ENCODE measurements at places on chromosomes 3 and 15.

- DNase-seq, result no peak
Observed at GRCh38 chr3:179463319-179463718, 12.0 kb upstream of the GNB4 start.

DNA sequence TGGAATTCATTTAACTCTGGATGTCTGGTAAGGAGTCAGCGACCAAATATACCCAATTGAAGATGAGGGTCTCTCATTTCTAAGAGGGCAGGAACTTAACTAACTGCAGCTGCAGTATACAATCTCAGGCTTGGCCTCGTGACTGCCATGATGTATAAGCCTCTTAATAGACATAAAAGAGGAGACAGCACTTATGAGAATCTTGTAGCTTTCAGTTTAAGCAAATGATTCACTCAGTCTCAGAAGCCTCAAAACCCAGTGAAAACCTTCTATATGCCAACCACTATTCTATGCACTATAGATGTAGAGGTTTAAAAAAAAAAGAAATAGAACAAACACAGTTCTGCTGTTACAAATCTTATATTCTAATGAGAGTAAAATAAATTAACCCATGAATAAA lies 513.9 kb downstream of the TBL1XR1 start:
- no peak for DNase-seq

GRCh38 chr15:42159381-42160015 lies 3.1 kb upstream of the PLA2G4F start:
- peak; percentile 33 for DNase-seq

DNA sequence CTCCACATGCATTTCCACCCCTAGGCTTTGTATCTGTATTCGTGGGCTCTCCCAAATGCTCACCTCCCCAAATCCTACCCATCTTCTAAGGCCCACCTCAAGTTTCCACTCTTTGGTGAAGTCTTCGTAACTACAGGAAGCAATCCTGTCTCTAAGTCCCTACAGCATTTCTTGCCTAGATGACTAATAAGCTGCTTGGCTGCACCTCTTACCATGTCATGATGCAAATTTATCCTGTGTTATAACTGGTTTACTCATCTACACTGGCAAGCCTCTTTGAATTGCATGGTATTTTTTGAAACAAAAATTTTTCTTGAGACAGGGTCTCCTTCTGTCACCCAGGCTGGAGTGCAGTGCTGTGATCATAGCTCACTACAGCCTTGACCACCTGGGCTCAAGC lies 73.3 kb downstream of the SETMAR start:
- no peak for DNase-seq

DNA sequence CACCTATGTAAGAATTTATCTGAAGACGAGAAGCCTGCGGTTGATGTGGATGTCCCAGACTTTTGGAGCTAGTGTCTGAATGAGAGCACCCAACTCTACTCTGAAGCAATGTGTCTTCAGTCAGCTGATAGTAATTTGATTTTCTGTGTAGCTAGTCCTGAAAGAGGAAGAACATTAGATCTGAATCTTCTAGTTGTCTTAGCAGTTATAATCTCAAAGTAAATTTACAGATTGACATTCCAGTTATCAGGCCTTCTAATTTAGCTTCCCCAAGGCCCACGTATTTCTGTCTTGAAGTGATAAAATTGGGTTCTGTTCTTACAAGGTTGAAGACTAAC lies 1.5 kb downstream of the TCAIM start:
- DNase-seq, result no peak

DNA sequence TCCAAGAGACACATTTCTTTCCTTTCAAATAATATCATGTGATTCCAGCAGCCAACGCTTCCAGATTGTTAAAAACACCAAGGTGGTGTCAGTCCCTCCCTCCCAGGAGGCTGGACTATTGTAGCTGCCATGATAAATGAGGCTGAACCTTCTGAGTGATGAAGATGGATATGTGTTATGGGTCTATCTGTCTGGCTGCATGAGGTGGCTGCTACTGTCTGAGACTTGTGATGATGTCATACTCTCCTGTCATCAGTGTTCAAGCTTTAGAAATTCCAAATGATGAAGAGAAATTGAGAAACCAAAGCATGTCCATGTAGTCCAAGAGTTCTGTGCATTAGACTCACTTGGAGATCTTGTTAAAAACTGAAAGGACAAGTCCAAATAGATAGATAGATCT lies 683.0 kb downstream of the NTRK3 start:
- DNase-seq, result no peak

GRCh38 chr15:43151688-43152087 lies 18.3 kb downstream of the TMEM62 start:
- DNase-seq, result no peak

Data from A172 (cell line).